Dorsolateral prefrontal cortex (tissue), 122 donors: ENCODE measurements at places on chromosomes 2 and 18.

GRCh38 chr18:55925772-55926171 lies 337.8 kb upstream of the TCF4 start:
- DNase-seq, result no peak

- DNase-seq, result no peak
Observed at GRCh38 chr2:21643180-21643579, 519.4 kb downstream of the TDRD15 start.

GRCh38 chr18:59180150-59180845 lies 39.7 kb upstream of the GRP start:
- DNase-seq, result no peak

DNA sequence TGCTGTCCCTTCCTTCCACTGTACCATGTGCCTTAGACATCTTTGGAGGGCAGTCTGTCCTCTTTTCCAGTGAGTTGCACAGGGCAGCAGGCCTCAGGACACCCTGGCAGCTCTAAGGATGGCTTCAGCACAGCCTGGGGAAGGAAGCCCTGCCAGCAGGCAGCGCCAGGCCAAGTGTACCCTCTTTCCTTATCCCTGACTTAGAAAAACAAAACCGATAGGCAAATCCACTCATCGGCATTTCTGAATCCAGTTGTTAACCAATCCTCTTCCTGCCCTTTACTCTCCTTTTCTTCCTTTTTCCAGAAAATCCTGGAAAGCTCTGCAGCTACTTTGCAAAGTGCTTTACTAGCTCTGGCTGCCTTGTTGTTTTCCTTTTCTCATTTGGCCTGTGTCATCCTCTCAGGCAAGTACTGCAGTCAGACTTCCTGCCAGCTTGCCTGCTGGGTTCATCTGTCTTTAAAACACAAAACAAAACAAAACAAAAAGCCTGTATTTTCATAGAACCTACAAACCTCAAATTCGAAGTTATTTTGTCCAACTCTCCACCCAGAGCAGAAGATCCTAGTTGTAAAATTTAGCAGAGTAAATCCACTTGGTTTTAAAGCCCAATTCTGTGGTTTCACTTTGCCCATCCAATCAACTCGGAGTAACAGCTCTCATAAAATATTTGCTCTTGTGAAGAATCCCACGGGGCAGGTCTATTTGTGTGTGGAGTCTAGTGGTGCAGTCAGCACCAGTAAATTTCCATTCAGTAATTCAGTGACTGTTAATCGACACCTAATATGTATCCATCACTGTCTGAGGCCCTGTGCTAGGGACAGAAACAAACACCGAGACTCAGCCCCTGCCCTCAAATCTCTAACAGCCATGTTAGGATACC lies 45.2 kb downstream of the PCBP1 start:
- DNase-seq, result peak; percentile 44

- DNase-seq, result peak; percentile 29
Observed at GRCh38 chr2:119464981-119465380, 33.3 kb downstream of the TMEM37 start.

DNA sequence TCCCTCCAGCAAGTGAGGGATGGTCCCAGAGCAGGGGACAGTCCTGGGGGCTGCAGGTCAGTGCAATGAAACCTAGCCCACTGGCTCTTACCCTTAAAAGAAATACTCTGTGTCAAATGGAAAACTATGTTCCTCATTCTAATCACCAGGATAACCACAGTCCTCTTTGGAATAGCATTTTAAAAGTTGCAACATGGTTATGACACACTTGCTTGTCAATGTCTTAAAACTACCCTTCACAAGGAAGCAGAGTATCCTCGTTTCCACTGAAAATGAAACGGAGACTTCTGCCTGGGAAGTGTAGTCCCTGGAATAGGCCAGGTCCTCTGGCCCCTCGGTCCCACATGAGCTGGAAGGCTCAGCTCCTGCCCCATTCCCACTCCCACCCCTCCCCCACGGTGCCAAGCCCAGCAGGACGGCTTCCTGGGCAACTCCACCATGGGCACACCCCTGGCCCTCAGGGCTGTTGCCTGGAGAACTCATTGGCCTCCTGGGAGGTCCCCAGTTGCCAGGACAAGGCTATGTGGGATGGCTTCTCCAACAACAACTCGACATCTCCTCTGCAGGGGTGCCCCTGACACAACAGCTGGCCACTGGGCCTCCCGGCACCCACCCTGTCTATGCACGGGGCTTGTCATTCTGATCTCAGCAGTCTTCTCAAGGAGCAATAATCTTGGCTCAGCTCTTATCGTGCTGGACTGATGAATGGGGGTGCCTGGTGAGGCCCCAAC lies 38.3 kb upstream of the ST3GAL5 start:
- no peak for DNase-seq
